ENCODE measurements at places on chromosomes 13 and 19.

- DNase-seq, result no peak
Observed at GRCh38 chr19:36939153-36939552, 23.0 kb downstream of the ZNF568 start.

DNA sequence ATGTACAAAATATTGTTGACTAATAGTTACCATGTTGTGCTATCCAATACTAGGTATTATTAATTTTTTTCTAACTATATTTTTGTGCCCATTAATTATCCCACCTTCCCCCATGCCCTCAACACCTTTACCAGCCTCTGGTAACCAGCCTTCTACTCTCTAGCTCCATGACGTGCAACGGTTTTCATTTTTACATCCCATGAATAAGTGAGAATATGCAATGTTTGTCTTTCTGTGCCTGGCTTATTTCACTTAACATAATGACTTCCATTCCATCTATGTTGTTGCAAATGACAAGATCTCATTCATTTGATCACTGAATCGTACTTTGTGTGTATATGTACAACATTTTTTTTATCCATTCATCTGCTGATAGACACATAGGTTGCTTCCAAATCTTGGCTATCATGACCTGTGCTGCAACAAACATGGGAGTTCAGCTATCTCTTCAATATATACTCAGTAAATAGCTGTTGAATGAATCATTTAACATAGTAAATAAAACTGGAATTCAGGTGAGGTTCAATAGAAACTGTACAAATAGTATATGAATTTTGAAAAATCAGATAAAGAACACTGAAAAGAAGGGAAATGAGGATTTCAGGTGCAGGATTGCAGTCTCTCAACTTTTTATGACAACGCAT is 509.0 kb upstream of the MIR17HG start:
- no peak for DNase-seq

GRCh38 chr19:2084993-2085720 is 11.0 kb downstream of the MOB3A start:
- DNase-seq, result peak; percentile 86

DNA sequence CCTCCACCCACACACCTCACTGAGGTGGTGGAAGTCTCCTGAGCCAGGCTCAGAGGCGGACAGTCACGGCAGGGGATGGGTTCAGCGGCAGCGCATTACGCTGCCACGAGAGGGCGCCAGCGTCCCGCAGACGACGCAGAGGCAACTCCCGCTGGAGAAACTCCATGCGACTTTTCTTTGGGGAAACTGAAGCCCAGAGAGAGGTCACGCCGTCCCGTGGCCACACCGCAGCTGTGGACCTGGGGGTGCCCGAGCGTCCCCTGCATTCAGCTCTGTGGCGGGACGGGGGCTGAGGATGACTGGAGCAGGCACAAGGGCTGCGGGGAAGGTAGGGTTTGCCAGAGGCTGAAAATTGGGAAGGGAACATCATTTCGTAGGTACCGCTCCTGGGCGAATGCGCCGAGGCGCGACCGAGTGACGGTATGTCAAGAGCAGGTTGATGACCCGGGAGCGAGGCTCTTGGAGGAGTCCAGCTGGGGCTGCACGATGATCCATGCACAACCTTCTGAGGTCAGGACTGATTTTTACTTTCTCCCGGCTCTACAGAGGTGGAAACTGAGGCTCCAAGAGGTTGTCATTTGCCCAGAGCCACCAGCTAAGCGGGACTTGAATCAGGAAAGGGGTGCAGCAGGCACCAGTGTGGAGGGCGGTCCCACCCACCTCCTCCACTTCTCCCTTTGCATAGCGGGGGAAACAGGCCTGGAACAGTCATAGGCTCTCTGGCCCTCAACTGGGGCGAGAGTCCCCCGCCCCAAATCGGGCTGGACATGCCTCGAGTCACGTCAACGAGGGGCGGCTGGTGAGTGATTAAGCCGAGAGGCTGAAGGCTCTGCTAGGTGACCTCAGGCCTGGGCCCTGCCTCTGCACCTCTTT is 690 bp upstream of the ARRDC2 start:
- peak; percentile 77 for DNase-seq

- DNase-seq, result no peak
Observed at GRCh38 chr13:84844473-84844872, 954.7 kb downstream of the SLITRK6 start.

DNA sequence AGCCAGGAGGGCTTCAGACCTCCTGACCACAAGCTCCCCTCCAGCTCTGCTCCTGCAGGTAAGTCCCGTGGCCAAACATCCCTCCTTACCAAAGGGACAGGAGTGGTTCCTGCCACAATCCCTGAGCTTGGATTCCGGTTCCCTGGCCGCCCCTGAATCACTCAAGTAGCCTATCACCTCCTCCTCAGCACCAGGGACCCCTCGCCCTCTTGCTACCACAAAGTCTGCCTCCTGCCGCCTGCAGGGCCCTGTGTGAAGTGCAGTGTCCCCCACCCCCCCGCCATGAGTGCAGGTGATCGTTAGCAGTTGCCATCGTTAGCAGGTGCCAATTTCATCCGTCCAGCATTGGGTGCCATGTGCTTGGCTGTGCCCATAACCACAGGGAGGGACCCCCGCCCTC is 40.8 kb upstream of the RANBP3 start:
- DNase-seq, result no peak

DNA sequence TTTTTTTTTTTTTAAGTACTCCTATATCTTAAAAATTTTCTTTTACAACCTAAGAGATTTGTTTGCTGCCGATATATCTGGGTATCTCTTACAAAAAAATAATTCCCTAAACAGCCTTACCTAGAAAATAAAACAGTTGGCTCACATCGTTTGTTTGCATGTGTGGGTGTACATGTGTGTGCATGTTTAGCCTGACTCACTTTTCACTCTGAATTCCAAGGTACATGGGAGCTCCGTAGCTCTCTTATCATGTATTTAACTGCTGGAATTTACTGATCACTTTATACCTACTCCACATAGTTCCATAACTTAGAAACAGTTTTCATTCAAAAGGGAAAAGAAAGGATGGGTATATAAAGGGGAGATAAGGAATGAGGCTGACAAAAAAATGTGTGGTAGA is 616.5 kb downstream of the GPC6 start:
- DNase-seq, result no peak

GRCh38 chr19:51586103-51586728 is 15.1 kb downstream of the ZNF175 start:
- DNase-seq, result no peak

DNA sequence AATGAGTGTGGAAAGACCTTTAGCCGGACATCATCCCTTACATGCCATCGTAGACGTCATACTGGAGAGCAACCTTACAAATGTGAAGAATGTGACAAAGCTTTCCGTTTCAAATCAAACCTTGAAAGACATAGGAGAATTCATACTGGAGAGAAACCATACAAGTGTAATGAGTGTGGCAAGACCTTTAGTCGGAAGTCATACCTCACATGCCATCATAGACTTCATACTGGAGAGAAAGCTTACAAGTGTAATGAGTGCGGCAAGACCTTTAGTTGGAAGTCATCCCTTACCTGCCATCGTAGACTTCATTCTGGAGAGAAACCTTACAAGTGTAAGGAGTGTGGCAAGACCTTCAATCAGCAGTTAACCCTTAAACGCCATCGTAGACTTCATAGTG is 11.7 kb upstream of the ZNF813 start:
- DNase-seq, result no peak

- DNase-seq, result no peak
Observed at GRCh38 chr19:4144666-4145249, 8.7 kb upstream of the CREB3L3 start.

DNA sequence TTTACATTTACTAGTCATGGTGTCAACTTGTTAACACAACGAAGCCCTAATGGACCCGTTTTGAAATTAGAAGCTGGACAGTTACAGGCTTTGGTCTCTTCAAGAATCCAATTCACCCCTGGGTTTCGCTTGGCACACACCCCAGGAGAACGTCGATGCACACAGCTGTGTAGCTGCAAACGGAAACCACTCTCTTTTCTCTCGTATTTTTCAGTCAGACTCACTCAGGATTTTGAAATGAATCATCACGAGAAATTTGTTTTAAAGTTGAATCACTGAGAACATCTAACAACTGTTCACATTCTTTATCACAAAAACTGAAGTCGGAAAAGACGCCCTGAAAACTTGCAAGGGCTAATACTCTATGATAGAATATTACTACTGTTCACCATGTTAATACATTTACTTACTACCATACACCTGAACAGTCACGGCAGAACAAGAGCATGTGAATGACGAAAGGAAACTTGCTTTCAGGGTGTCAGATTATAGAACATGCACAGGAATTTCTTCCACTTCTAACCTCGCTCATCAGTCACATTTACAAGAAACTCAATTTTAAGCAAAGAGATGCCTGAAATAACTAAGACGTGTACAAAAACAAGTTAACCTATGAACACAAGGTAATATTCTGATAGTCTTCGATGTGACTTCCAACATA is 4.7 kb downstream of the PNMA8A start:
- no peak for DNase-seq

- DNase-seq, result no peak
Observed at GRCh38 chr19:19399733-19400433, 5.6 kb upstream of the GATAD2A start.

- peak; percentile 51 for DNase-seq
Observed at GRCh38 chr19:41871573-41872383, 5.3 kb upstream of the CD79A start.

- DNase-seq, result no peak
Observed at GRCh38 chr13:21208652-21209154, 32.2 kb downstream of the MRPL57 start.

DNA sequence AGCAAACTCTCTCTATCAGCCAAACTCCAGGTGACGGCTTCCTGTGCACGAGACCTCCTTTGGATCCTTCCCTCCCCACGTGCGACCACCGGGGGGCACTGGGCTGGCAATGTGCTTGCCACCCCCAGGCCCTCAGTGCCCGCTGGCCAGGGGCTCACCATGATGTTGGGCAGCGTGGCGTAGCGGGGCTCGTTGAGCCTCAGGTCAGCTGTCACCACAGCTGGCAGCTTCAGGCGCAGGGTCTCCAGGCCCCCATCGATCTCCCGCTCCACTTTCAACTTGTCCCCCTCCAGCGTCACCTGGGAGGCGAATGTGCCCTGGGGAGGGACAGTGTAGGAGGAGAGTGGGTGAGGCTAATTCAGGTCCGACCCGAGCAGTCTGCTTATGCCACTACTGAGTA is 4.8 kb upstream of the VSIG10L start:
- DNase-seq, result no peak

DNA sequence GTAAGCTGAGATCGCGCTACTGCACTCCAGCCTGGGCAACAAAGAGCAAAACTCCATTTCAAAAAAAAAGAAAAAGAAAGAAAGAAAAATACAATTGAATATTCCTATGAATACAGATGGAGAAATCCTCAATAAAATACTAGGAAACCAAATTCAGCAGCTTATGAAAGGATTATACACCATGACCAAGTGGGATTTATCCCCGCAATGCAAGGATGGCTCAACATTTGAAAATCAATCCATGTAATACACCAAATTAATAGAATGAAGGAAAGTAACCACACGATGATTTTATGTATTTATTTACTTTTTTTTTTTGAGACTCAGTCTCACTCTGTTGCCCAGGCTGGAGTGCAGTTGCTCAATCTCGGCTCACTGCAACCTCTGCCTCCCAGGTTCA is 19.5 kb upstream of the TM6SF2 start:
- DNase-seq, result no peak

- DNase-seq, result no peak
Observed at GRCh38 chr19:10773969-10774368, 56.1 kb downstream of the DNM2 start.

DNA sequence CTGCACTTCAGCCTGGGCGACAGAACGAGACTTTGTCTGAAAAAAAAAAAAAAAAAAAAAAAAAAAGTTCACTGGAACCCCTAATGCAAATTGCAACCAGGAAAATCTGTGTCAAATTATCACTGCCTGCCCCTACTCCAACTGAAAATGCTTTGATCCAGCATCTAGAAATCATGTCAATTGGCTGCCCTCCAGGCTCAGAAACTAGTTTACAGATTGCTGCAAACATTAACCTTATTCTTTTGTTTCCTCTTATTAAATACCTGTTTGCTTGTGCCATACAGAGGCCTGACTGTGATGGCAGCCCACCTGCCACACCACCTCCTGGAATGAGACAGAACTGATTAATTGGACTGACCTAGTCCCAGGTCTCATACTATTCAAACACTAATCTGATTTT is 18.6 kb upstream of the AKT2 start:
- DNase-seq, result no peak

DNA sequence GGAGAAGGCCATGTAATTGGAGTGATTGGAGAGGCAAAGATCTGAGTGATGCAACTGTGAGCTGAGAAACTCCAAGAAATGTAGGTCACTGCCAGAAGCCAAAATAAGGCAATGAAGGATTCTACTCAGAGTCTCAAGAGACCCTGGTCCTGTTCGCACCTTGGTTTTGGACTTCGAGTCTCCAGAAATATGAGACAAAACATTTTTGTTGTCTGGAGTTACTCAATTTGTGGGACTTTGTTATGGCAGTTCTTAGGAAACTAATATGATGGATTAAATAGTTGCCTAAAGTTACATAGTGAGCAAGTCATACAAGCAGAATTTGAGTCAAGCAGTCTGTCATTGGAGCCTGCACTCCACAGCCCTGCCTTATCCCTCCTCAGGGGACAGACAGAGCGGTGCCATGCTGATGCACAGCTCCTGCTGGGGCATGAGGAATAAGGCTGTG is 104.2 kb downstream of the ITGBL1 start:
- DNase-seq, result no peak

DNA sequence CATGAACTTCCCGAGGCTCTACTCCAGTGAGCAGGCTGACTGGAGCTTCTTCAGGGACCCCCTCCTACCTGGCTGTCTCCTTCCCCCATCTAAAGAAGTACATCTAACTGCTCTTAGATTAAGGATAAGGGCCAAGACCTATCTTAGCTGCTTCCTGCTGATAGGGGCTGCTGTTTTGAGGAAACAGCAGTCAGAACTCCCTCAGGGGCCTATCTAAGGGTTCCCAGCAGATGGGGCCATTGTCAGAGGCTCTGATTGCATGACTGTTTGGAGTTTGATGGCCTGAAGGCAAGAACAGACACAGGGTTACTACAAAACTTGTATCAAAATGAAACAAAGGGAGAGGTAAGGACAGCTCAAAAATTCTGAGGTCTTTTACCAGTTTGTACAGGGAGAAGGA is 2636.9 kb upstream of the PCDH20 start:
- no peak for DNase-seq

DNA sequence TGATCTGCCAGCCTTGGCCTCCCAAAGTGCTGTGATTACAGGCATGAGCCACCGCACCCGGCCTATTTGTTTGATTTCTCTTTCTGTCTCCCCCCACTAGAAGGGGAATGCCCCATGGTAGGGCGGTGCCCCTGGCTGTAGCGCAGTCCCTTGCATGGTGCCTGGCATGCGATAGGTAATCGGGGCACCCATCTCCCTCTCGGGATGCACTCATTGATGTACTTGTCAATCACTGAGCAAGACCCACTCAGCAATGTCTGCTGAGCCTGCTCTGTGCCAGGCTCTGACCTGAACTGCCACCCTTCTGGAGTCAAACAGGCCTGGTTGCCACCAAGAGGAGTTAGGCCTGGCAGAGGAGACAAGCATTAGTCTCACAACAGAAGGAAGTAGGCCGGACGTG is 19.8 kb downstream of the DNM2 start:
- no peak for DNase-seq

DNA sequence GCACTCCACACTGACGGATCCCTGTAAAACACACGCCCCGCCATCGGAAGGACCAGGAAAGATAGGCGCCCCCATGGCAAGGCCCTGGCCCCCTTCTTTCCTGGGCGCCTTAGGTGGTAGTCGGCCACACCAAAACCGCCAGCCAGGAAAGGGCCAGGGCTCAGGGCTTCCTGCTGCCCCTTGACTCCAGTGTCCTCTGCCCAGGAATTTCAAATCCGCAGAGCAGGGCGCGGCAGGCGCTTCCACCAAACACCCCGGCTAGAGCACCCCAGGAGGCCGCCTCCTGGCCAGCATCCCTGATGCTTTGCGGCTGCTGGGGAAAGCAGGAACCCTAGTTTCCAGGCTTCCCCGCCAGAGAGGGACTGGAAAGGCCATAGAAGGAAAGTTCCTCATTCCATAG is 57.5 kb downstream of the ZNF726 start:
- DNase-seq, result no peak
